Naive thymus-derived CD8-positive, alpha-beta T cell (primary cell): ENCODE measurements at places on chromosomes 11 and 22. TPM values are rescaled to one million over a fixed set of nuclear protein-coding genes. Genes with fewer than 3 reads are reported as not detected.

- DNase-seq = no peak
- H3K27me3 ChIP-seq = no peaks in the 10 kb centered on the region
- no peak overlapping the region for H3K27ac ChIP-seq
- H3K4me1 ChIP-seq = no peaks in the 10 kb centered on the region
Measured at GRCh38 chr11:88188932-88189253, 13.7 kb upstream of the RAB38 start.

GRCh38 chr22:41873391-41873790 is 40.5 kb downstream of the SREBF2 start:
- peak; percentile 76 for DNase-seq
- peak overlapping the region; percentile 55 for H3K4me3 ChIP-seq
- H3K27me3 ChIP-seq = no peaks in the 10 kb centered on the region
- peaks cover 4% of the 10 kb centered on the region for H3K36me3 ChIP-seq
- peak overlapping the region; percentile 89 for H3K27ac ChIP-seq

GRCh38 chr11:72454791-72455190 is 20.5 kb upstream of the CLPB start:
- H3K36me3 ChIP-seq = no peaks in the 10 kb centered on the region
- H3K27me3 ChIP-seq = peaks cover 7% of the 10 kb centered on the region
- H3K4me1 ChIP-seq = no peaks in the 10 kb centered on the region
- no peak for DNase-seq
- no peak overlapping the region for H3K4me3 ChIP-seq

DNA sequence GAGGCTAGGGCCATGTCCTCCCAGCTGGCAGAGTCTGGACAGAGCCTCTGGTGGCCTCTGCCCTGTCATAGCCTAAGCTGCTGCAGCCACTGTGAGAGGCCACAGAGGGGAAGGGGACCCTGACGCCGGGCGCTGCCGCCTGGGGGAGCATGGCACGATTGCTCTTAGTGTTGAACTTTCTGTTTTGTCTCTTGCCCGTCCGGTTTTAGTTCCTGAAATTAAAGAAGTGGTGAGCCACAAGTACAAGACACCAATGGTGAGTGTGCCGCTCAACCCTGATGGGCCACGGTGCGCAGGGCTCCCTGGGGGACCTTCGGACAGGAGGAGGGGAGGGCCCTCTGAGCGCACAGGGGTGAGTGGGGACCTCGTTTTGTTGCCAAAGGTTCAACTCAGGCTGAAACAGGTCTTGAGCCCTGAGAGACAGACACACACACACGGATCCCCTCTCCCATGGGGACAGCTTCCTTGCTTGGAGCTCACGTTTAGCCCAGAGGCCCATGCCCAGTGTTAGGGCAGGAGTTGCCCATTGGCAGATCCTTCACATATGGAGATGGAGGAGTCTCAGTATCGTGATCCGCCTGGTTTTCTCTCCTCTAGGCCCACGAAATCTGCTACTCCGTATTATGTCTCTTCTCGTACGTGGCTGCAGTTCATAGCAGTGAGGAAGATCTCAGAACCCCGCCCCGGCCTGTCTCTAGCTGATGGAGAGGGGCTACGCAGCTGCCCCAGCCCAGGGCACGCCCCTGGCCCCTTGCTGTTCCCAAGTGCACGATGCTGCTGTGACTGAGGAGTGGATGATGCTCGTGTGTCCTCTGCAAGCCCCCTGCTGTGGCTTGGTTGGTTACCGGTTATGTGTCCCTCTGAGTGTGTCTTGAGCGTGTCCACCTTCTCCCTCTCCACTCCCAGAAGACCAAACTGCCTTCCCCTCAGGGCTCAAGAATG is 23.8 kb downstream of the MYBPC3 start:
- no peak overlapping the region for H3K4me3 ChIP-seq
- H3K36me3 ChIP-seq = no peaks in the 10 kb centered on the region
- H3K4me1 ChIP-seq = no peaks in the 10 kb centered on the region
- H3K27me3 ChIP-seq = no peaks in the 10 kb centered on the region
- H3K27ac ChIP-seq = no peak overlapping the region
- no peak for DNase-seq

DNA sequence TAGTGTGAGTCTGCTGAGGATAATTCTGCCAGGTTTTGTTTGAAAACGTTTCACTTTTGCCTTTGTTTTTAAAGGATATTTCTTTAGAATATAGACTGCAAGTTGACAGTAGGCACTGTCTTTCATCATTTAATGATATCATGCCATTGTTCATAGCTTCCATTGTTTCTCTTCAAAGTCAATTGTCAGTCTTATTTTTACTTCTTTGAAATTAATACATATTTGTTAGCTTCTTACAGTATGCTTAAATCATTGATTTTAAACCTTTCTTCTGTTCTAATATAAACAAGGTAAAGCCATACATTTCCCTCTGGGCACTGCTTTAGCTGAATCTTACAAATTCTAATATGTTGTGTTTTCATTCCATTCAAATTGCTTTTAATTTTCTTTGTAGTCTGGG is 62.3 kb upstream of the PARVA start:
- H3K27me3 ChIP-seq = no peaks in the 10 kb centered on the region
- no peak overlapping the region for H3K27ac ChIP-seq
- DNase-seq = no peak
- H3K36me3 ChIP-seq = no peaks in the 10 kb centered on the region
- peaks cover 1% of the 10 kb centered on the region for H3K4me1 ChIP-seq

- H3K27ac ChIP-seq = peak overlapping the region; percentile 73
- no peaks in the 10 kb centered on the region for H3K27me3 ChIP-seq
- peak; percentile 77 for DNase-seq
- H3K4me3 ChIP-seq = no peak overlapping the region
Measured at GRCh38 chr11:65588199-65589054, 7.2 kb downstream of the KCNK7 start.

GRCh38 chr11:91906871-91907624 is 317.6 kb upstream of the FAT3 start:
- H3K4me1 ChIP-seq = no peaks in the 10 kb centered on the region
- H3K4me3 ChIP-seq = no peak overlapping the region
- DNase-seq = no peak
- no peak overlapping the region for H3K27ac ChIP-seq
- no peaks in the 10 kb centered on the region for H3K27me3 ChIP-seq

- no peak for DNase-seq
- H3K27ac ChIP-seq = no peak overlapping the region
- no peaks in the 10 kb centered on the region for H3K36me3 ChIP-seq
- peaks cover 3% of the 10 kb centered on the region for H3K27me3 ChIP-seq
- no peak overlapping the region for H3K4me3 ChIP-seq
Measured at GRCh38 chr22:33563220-33563964, 356.9 kb downstream of the LARGE1 start.

GRCh38 chr22:20857247-20857643 is 1.4 kb downstream of the PI4KA start:
- H3K36me3 ChIP-seq = peaks cover 5% of the 10 kb centered on the region
- H3K27ac ChIP-seq = peak overlapping the region; percentile 82
- no peak for DNase-seq
- H3K27me3 ChIP-seq = no peaks in the 10 kb centered on the region

- no peak overlapping the region for H3K27ac ChIP-seq
- no peaks in the 10 kb centered on the region for H3K27me3 ChIP-seq
- H3K36me3 ChIP-seq = peaks cover 6% of the 10 kb centered on the region
- no peaks in the 10 kb centered on the region for H3K4me1 ChIP-seq
- H3K4me3 ChIP-seq = no peak overlapping the region
Measured at GRCh38 chr11:19589567-19590260, 122.9 kb upstream of the NAV2 start.

DNA sequence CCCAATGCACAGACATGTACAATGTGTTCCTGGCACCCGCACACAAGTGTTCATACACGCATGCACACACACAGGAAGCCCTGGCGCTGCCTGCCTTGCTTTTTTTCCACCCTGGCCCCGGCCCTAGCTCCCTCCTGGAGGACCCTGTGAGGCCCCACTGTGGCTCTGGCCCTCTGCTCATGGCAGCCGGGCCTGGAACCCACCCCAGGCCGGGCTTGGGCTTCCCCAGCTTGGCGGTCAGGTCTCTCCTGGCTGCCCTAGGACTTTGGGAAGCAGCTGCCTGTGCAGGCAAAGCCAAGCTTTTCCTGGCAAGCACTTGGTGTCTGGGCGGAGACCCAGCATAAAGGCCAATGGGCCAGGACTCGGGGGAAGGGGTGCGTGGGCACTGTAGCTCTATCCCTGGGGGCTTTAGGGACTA is 30.5 kb downstream of the CD82 start:
- H3K27ac ChIP-seq = peak overlapping the region; percentile 96
- no peaks in the 10 kb centered on the region for H3K27me3 ChIP-seq
- H3K36me3 ChIP-seq = no peaks in the 10 kb centered on the region
- H3K4me1 ChIP-seq = peaks cover 44% of the 10 kb centered on the region
- DNase-seq = no peak
- H3K4me3 ChIP-seq = peak overlapping the region; percentile 81

- H3K36me3 ChIP-seq = no peaks in the 10 kb centered on the region
- H3K4me3 ChIP-seq = no peak overlapping the region
- no peak for DNase-seq
- H3K27ac ChIP-seq = no peak overlapping the region
- H3K4me1 ChIP-seq = no peaks in the 10 kb centered on the region
Measured at GRCh38 chr11:80702264-80702663, 1261.4 kb upstream of the TENM4 start.

DNA sequence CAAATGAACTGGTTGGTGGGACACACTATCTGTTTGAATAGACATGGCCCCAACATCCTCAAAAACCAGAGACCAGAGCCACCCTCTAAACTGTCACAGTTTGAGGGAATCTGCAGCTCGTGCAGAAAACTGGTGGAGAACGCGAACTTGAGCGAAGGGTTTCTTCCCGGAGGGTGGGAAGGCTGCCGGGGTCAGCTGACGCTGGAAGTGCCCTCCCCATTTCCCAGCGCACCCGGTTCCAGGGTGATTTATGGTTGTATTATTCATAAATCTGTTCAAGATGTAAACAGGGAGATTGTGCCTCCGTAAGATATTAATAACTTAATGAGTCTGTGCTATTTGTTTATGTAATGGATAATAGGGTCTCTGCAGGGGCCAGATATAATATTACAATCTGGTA is 1396.7 kb downstream of the BRD1 start:
- H3K4me1 ChIP-seq = no peaks in the 10 kb centered on the region
- H3K27me3 ChIP-seq = no peaks in the 10 kb centered on the region
- H3K27ac ChIP-seq = no peak overlapping the region
- no peaks in the 10 kb centered on the region for H3K36me3 ChIP-seq
- no peak overlapping the region for H3K4me3 ChIP-seq

DNA sequence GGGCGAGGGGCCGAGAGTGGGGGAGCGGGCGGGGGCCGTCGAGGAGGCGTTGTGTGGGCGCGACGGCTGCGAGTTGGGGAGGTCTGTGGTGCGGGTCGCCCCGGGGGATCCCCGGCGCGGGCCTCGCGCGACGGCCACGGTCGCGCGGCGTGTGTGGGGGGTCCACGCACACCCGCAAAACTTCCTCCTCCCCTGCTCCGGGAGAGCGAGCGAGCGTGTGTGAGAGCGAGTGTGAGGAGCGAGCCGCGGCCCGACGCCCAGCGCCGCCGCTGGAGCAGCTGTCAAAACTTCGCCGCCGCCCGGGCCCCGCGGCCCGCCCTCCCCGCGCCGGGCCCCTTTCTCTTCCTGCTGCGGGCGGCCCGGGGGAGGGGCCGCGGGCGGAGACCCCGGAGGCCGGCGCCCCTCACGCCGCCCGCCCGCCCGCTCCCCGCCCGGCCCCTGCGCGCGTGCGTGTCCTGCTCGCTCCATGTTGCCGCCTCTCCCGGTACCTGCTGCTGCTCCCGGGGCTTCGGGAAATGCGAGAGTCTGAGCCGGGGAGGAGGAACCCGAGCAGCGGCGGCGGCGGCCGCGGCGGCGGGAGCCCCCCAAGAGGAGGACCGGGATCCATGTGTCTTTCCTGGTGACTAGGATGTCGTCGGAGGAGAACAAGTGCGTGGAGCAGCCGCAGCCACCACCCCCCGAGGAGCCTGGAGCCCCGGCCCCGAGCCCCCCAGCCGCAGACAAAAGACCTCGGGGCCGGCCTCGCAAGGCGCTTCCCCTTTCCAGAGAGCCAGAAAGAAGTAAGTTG is 9.0 kb upstream of the CCT8L2 start:
- no peak overlapping the region for H3K27ac ChIP-seq
- no peak overlapping the region for H3K4me3 ChIP-seq
- H3K36me3 ChIP-seq = no peaks in the 10 kb centered on the region
- DNase-seq = peak; percentile 7
- peaks cover 20% of the 10 kb centered on the region for H3K4me1 ChIP-seq

DNA sequence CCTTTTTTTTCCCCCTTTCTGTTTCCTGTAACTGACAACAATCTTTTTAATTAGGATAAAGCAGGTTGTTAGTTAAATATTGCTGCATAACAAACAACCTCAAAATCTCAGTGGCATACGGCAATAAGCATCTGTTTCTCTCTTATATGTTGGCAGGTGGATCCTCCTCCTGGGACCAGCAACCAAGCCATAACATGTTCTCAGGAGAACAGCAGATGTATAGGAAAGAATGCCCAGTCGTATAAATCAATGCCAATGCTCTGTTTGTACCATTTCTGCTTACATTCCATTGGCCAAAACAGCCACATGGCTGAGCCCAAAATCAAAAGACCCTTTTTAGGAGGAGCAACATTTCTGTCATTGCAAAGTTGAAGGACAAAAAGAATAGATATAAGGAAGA is 445.7 kb downstream of the AASDHPPT start:
- H3K27ac ChIP-seq = no peak overlapping the region
- H3K4me1 ChIP-seq = no peaks in the 10 kb centered on the region
- no peak overlapping the region for H3K4me3 ChIP-seq
- no peaks in the 10 kb centered on the region for H3K36me3 ChIP-seq
- no peaks in the 10 kb centered on the region for H3K27me3 ChIP-seq

DNA sequence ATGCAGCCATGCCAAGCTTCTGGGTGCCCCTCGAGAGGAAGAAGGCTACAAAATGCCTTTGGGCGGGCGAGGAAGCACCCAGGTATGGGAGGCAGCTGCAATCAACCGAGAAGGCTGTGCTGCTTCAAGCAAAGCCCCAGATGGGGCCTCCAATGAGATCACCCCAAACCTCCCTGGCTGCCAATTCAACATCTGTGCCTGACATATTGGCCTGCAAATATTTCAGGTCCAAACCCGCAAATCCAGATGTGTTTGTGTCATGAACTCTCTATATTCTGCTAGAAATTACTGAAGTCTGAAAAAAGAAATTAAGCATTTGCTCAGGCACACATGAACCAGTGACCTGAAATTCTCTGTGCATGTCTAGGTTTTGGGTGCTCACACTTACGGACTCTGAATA is 78.8 kb upstream of the RCN1 start:
- no peak overlapping the region for H3K4me3 ChIP-seq
- no peak for DNase-seq
- H3K36me3 ChIP-seq = no peaks in the 10 kb centered on the region
- H3K4me1 ChIP-seq = no peaks in the 10 kb centered on the region

GRCh38 chr11:94224078-94224477 is 80.3 kb upstream of the IZUMO1R start:
- H3K4me1 ChIP-seq = no peaks in the 10 kb centered on the region
- no peak overlapping the region for H3K4me3 ChIP-seq
- DNase-seq = no peak
- H3K27ac ChIP-seq = no peak overlapping the region
- no peaks in the 10 kb centered on the region for H3K27me3 ChIP-seq
- no peaks in the 10 kb centered on the region for H3K36me3 ChIP-seq

GRCh38 chr11:69553416-69554357 is 72.2 kb downstream of the LINC01488 start:
- no peaks in the 10 kb centered on the region for H3K36me3 ChIP-seq
- H3K27ac ChIP-seq = no peak overlapping the region
- peaks cover 7% of the 10 kb centered on the region for H3K27me3 ChIP-seq
- H3K4me1 ChIP-seq = peaks cover 9% of the 10 kb centered on the region
- DNase-seq = no peak
- no peak overlapping the region for H3K4me3 ChIP-seq

The RPS6KA4 gene
- total RNA-seq = 21.0 TPM

The SLC1A2 gene
- not detected for total RNA-seq

The UPK2 gene
- total RNA-seq = 0.52 TPM

The OR8G1 gene
- total RNA-seq = not detected

The HYLS1 gene
- total RNA-seq = 4.8 TPM

The DDI1 gene
- total RNA-seq = not detected

The PHF21B gene
- total RNA-seq = not detected

The C1QTNF4 gene
- total RNA-seq = 1.2 TPM
